ENCODE measurements at places on chromosomes 11 and 22. TPM values are rescaled to one million over a fixed set of nuclear protein-coding genes. Genes with fewer than 3 reads are reported as not detected.

Gene NPAS4
- not detected for total RNA-seq

Gene TSPAN32
- total RNA-seq = under 0.01 TPM

Gene OR8B12
- not detected for total RNA-seq

Gene SUSD2
- total RNA-seq = 2.8 TPM

Gene TIMM10
- 43.0 TPM for total RNA-seq

Gene ZNF215
- total RNA-seq = 3.1 TPM

Gene PHF21B
- not detected for total RNA-seq

Gene SMDT1
- total RNA-seq = 6.9 TPM

Gene SORL1
- total RNA-seq = 10.2 TPM

Gene HBB
- not detected for total RNA-seq

Gene P2RY2
- not detected for total RNA-seq

Gene TMPRSS13
- total RNA-seq = not detected

Gene CALCA
- not detected for total RNA-seq

Gene CRACR2B
- total RNA-seq = 0.65 TPM

Gene TRIM51G
- not detected for total RNA-seq

Gene GGTLC2
- total RNA-seq = not detected

Gene GP1BB
- 1.00 TPM for total RNA-seq

Gene MUC5AC
- not detected for total RNA-seq

Gene HPX
- total RNA-seq = 0.46 TPM

Gene CDC42BPG
- total RNA-seq = under 0.01 TPM

Gene OR5P2
- total RNA-seq = not detected

Gene TNNT3
- total RNA-seq = not detected

Gene POU2F3
- not detected for total RNA-seq

Gene APOL3
- 14.0 TPM for total RNA-seq

Gene KLHL35
- 3.0 TPM for total RNA-seq

Gene SHISAL1
- total RNA-seq = 17.5 TPM

Gene OR4A47
- not detected for total RNA-seq

Gene NLRP10
- total RNA-seq = 0.14 TPM

Gene MS4A3
- not detected for total RNA-seq

Gene INPP5J
- 0.09 TPM for total RNA-seq

Gene LRRC32
- total RNA-seq = 66.8 TPM

Gene APOA4
- not detected for total RNA-seq

Gene TRIM66
- 6.0 TPM for total RNA-seq

Gene TIGD3
- 0.14 TPM for total RNA-seq

Gene ADM2
- 2.4 TPM for total RNA-seq

Gene CDC42EP2
- 15.0 TPM for total RNA-seq

Gene PGA5
- not detected for total RNA-seq

Gene FXYD6
- total RNA-seq = not detected

Gene DCDC1
- total RNA-seq = 0.09 TPM

Gene AGBL2
- 0.83 TPM for total RNA-seq

Gene OR4D5
- total RNA-seq = not detected

Gene NPTXR
- total RNA-seq = 0.46 TPM

Gene NUP160
- 22.2 TPM for total RNA-seq

Gene ALDH3B1
- 24.9 TPM for total RNA-seq

Gene SLC22A8
- total RNA-seq = not detected

Gene KIRREL3
- total RNA-seq = 1.5 TPM

Gene HTR3B
- total RNA-seq = not detected

Gene DBX1
- total RNA-seq = not detected

Gene RAG1
- 0.18 TPM for total RNA-seq

Gene IFITM1
- 49.6 TPM for total RNA-seq

Gene CXCR5
- total RNA-seq = not detected

Gene TTLL8
- not detected for total RNA-seq

Gene PRG3
- not detected for total RNA-seq

Gene OR2D2
- total RNA-seq = 0.18 TPM

Gene TTC36
- 0.46 TPM for total RNA-seq

Gene SLC17A6
- not detected for total RNA-seq

Data from smooth muscle cell of bladder (primary cell).